ENCODE measurements at places on chromosomes 5 and 9.

DNA sequence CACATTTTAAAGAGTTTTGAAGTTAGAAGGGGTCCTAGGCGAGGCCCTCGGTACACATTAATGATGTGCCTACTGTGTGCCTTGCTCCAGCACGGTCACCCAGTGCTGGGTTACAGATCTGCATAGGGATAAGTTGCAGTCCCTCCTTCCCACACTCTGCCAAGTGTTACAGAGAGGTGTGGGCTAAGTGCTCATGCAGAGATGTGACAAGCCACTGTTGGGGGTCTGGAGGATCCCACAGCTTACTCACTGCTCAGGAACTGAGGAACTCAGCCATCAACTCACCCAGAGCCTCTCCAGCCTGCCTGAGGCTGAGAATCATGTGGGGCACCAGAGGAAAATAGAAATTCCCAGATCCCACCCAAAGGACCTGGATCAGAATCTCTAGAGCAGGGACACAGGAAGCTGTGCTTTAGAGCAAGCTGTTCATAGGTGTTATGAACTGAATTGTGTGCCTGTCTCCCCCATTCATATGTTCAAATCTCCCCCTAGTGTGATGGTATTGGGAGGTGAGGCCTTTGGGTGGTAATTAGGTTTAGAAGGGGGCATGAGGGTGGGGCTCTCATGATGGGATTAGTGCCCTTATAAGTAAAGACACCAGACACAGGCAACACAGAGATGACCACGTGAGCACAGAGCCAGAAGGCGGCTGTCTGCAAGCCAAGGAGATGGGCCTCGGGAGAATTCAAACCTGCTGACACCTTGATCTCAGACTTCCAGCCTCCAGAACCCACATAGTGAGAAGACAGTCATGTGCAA, 164.1 kb downstream of the HSD17B3 start:
- no peak for DNase-seq

- DNase-seq = no peak
Observed at GRCh38 chr5:38831909-38832308, 13.9 kb upstream of the OSMR start.

DNA sequence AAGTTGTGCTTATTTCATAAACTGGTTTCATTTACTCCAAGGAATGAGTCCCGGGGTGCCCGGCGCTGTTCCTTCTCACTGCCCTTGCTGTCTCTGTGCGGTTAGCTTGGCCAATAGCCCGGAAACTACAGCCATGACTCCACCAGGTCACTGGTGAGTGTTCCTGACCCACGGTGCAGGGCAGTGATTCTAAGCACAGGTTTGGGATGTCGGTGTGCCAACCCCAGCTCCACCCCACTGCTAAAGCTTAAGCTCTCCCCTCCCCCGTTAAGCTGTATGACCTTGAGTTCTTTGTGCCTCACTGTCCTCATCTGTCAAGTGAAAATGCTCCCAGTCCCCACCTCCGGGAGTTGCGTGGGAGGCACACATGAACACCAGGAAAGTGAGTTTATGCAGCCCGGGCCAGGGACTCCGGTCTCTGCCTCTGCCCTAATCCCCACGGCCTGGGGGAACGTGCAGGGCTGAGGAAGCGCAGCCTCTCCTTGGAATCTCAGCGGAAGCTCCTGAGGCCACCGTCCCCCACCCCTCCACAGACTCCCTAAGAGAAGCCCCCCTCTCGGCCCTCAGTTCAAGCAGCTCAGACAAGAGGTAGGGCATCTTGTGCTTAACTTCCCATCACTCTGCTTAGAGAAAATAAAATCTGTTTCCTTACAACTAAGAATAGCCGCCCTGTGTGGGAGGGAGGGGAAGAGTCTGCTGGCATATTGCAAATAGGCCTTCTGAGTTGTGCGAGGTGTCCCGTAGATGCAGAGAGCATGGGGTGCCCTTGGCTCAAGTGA, 92.0 kb upstream of the RAI14 start:
- DNase-seq = no peak

DNA sequence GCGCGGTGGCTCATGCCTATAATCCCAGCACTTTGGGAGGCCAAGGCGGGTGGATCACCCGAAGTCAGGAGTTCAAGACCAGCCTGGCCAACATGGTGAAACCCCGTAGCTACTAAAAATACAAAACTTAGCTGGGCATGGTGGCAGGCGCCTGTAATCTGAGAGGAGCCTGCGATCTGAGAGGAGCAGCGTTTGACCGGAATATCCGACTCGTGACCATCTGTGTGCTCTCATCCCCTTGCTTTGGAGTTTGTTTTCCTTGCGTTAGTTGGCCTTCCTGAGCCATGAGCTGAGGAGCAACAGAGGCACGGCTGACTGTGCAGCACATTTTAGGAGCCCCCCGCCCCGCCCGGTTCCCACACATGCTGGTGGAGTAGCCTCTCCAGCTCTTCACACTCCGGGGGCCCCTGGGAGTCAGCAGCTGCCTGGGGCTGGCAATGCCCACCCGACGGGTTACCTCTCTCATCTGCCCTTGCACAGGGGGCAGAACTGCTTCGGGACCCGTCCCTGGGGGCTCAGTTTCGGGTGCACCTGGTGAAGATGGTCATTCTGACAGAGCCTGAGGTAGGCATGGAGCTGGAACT, 3.0 kb downstream of the ADAMTS13 start:
- DNase-seq = peak; percentile 59

DNA sequence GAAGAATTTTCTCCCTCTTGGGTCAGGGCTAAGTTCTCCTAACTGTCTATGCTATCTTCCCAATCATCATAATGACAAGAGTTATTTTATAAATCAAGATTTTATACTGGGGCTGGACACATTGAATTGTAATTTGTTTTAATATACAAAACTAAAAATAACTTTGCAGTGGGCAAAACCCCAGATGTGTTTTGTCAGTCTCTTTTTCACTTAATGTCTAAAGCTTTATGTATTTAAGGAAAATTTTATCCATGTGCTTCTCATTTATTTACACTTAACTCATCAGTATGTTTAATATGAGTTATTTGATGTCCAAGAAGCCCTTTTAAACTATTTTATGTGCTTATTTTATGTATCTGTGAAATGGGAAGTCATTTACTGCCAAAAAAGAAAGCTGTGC, 362.8 kb upstream of the ADAMTSL1 start:
- peak; percentile 24 for DNase-seq

- DNase-seq = peak; percentile 36
Observed at GRCh38 chr5:159017786-159018185, 81.9 kb downstream of the EBF1 start.

DNA sequence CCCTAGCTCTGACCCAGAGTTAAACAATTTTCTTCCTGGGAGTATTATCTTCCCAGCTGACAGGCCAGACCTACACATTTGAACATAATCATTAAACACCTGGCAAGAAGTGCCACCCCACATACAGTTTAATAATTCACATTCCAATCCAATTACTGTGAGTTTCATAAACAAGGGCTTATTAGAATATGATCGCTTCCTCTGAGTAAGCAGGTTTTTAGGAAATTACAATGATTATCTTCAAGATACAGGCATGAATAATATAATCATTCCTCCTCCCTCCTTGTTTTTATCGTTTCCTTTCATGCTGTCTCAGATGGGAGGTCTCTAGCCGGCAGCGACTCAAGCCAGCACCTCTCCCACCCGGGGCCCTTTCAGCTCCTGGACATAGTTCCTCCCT, 15.8 kb upstream of the KIF4B start:
- no peak for DNase-seq

GRCh38 chr9:122857815-122858214, 29.4 kb upstream of the PDCL start:
- no peak for DNase-seq

- DNase-seq = no peak
Observed at GRCh38 chr9:82612942-82613341, 450.0 kb downstream of the RASEF start.

GRCh38 chr5:113614191-113614590, 100.7 kb downstream of the YTHDC2 start:
- no peak for DNase-seq

DNA sequence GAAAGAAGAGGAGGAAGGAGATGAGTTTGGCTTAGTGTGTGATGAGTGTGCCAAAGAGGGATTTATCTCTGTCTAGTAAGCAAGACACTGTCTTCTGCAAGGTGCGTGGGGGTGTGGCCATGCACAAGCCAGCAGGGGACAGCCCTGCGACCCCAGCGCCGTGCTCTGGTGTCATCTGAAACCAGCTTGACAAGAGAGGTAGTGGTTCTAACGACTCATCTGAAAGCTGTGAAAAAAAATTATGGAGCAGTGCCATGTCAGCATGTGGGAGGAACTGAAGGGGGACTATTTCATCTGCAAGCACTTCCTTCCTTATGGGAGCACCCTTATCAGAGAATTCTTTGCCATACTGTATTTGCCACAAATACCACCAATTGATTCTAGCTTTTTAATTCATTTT, 398.6 kb downstream of the PSAT1 start:
- no peak for DNase-seq

DNA sequence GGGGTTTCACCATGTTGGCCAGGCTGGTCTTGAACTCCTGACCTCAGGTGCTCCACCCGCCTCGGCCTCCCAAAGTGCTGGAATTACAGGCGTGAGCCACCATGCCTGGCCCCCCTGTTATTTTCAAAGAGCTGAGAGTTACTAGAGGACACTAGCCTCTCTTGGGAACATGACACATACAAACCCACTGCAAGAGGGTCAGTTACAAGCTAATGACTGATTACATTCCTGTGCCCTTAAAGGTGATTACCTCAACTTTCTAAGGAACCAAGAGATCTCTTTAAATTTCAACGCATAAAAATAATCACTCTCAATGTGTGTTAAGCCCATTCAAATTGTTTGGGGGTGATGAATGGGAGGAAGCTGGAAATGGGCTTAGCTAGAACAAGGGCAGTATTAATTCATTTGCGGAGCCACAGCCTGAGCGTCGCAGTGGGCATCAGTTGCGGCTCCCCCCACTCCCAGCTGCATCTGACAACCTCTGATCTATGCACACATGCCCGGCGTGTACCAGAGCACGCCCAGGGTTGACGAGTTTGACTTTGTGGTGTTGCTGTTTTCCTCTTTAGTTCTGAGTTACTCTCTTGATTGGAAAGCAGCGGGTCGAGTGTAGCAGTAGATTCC, 146.9 kb downstream of the GOLPH3 start:
- DNase-seq = no peak

DNA sequence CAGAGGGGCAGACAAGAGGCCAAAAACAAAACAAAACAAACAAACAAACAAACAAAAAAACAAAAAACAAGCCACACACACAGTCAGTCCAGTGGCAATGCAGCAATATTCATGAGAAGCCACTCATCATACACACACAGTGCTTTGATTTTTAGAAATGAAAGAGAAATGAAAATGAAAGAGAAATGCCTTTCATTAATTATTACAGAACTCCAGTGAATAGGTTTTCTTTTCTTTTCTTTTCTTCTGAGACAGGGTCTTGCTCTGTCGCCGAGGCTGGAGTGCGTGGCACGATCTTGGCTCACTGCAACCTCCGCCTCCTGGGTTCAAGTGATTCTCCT, 36.9 kb downstream of the SPRY4 start:
- DNase-seq = no peak

- no peak for DNase-seq
Observed at GRCh38 chr9:121566481-121567465, 67.1 kb upstream of the GGTA1 start.

Data from left lung (tissue), 14 donors.